ENCODE measurements at places on chromosomes 16 and 17.

DNA sequence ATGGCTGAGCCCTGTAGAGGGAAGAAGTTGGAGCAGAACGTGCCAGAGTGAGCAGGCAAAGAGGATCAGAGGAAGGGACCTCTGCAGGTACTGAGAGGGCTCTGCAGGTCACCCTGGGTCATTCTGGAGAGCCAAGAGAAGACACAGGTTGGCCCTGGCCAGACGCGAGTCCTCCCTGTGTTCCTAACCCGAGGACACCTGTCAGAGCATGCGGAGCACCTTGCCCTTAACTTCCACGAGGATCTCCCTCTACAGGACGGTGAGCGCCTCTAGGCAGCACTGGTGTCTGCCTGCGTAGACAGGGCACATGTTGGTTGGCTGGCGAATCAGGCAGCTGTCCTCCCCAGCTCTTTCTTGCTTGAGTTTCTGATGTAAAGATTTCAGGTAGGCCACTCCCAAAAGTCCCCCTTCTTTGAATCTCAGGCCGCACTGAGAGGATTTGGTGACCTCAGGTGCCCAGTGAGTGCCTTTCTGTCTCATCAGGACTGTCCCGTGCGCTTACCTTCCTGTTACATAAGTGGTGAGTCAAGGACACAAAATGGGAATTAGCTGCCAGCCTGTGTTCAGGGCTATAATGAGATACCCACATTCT lies 45.3 kb downstream of the MPRIP start:
- no peak for DNase-seq

- no peak for DNase-seq
Observed at GRCh38 chr16:3759736-3760135, 42.4 kb upstream of the TRAP1 start.

DNA sequence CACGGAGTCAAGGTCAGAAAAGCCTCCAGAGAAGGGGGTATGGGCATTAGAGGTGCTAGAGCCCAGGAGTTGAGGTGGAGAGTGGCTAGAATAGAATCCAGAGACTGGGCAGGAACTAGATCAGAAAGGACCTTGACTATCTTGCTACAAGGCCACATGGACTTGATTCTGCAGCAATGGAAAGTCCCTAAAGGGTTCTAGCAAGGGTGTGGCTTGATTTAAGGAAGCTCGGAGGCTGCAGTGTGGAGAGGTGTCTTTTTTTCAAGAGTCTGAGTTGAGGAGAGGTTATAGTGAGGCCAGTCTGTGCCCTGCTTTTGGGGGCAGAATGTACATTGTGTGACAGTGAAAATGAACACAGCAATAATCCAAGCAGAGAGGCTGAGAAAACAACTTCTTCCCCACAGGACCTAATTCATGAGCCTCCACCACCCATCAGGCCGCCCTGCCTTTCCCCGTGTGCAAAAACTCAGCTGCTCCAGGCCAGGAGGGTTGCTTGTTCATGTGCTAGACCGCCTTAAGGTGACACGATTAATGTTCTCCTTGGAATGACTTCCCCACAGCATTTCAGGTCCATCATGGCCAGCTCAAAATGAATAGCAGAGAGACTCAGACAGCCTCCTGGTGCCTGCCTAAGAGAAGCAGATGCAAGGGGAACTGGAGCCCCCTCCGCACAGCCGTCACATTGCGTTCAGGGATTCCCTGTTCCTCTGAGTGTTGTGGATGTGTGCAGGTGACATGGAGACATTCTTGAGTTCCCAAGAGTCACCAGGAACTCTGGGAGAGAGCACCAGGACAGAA lies 8.7 kb upstream of the BEAN1 start:
- DNase-seq, result no peak

GRCh38 chr16:15046692-15047376 lies 9.0 kb downstream of the NTAN1 start:
- no peak for DNase-seq

DNA sequence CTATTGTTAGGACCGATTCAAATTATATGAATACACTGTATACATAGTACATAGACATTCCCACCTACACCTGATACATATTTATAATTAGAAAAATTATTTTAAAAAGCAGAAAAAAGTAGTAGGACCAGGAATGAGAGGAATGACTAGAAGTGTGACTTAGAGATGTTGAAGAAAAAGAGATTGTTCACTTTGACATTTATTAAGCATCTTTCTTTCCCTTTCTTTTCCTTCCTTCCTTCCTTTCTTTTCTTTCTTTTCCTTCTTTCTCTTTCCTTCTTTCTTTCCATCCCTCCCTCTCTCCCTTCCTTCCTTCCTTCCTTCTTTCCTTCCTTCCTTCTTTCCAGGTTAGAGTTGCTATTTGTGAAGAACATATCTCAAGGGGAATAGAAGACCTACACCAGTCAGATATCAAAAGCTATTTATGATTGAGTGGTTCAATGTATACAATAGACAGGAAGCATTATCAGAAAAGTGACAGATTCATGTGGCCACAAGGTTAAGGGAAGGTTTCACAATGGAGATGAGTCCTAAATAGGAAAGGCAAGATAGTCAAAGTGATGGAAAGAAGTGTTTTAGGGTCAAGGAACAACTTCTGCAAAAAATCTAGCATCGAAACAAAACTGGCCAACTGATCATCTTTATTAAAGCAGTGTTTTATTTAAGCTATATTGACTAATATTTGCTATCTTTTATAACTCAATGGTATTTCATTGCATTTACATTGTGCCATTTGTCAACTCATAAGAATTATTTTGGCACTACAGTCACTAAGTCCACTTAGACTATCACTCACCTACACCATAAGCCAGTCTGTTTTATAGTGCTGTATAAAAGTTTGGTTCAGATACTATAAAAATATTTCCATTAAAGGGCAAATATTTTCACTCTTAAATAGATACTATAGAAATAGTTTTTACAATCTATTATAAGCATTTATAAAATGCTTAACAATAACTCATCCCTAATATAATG lies 54.1 kb upstream of the NACA2 start:
- no peak for DNase-seq

GRCh38 chr17:19645734-19646201 lies 2.8 kb upstream of the ALDH3A2 start:
- peak; percentile 10 for DNase-seq

GRCh38 chr16:13510425-13511151 lies 409.4 kb upstream of the ERCC4 start:
- DNase-seq, result no peak

DNA sequence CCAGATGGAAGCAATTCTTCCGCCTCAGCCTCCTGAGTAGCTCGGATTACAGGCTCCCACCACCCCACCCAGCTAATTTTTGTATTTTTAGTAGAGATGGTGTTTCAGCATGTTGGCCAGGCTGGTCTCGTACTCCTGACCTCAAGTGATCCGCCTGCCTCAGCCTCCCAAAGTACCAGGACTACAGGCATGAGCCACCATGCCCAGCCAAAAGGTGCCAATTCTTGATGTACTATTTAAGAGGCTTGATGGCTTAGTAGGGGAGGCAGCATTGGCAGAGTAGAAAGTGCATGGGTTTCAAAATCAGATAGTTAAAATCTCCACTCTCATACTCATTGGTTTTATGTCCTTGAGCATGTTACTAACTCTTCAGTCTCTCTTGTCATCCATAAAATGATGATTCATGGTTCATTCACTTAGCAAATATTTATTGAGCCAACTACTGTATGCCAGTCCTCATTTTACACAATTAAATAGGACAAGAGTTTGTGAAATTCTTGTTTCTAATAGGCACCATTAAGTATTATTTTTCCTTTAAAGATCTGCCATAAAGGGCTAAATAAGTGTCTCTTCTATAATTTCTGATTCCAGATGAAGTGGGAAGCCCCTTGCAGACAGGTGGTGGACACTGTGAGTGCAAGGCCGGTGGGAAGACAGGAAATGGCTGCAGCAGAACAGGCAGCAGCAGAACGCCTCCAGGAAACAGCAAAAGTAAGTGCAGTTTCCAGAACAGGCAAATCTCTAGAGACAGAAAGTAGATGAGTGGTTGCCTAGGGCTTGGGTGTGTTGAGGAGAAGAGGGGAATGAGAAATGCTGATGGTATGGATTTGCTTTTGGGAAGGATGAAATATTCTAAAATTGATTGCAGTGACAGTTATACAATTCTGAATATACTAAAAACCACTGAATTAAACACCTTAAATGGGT lies 8.2 kb upstream of the RPL27 start:
- no peak for DNase-seq

GRCh38 chr16:69894676-69895075 lies 56.5 kb upstream of the CLEC18A start:
- no peak for DNase-seq

DNA sequence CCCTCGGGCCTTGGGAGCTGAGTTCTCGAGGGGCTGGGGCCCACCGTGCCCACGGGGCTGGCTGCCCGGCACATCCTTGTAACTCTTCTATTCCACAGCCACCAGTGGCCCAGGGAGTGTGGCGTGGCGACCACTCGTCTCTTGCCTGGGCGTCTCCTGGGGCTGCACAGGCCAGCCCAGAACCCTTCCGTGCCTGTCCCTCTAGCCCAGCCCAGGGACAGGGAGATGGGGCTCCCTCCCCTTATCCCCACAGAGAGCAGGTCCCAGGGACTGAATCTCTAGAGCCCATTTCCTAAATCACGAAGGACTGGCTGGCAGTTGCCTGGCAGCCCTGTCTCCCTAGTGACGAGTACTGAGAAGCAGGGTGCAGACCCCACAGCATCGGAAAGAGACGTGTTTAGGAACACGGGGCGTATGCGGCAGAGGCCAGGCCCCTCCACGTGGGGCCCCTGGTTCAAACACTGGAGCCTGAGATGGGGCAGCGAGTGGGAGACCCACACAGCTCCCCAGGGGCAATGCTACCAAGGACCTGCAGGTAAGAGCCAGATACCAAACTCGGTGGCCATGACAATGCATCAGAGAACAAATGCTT lies 51.0 kb downstream of the TIMM22 start:
- DNase-seq, result no peak

GRCh38 chr17:77724876-77725615 lies 233.5 kb upstream of the TNRC6C start:
- no peak for DNase-seq

DNA sequence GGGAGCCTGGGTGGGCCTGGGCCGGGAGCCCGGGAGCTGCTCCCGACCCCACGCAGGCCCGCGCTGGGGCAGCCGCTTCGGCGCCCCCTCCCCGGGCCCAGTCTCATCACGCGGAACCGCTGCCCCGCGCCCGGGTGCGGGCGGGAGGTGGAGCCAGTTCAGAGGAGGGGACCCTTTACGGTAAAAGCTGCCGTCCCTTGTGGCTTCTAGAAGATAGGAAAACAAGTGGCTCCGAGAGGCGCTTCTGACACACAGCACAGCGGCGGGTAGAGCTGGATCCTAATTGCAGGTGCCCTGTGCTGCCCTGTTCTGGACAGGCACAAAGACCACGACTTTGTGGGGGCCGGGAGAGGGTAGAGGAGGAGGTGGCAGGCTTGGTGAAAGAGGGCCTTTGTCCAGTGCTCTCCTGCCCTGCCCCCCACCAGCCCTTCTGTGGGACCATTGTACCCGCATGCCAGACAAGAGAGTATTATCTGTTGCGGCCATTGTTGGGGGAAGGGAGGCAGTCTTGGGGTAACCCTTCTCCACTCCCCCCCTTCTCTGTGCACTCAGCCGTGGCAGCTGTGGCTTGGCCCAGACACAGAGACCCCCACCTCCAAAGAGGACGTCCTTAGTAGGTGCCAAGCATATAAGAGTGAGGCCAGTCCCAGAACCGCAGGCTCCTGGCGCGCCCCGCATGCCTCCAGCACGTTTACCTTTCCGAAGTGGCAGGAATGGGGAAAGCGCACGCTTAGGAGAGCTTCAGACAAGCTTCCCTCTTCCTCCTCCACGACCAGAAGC lies 736 bp downstream of the CNP start:
- DNase-seq, result peak; percentile 25

- DNase-seq, result no peak
Observed at GRCh38 chr16:46918905-46919792, 35.0 kb downstream of the GPT2 start.

GRCh38 chr16:29975134-29975538 lies 1.5 kb downstream of the TAOK2 start:
- no peak for DNase-seq

GRCh38 chr17:29214215-29215146 lies 32.2 kb upstream of the CRYBA1 start:
- DNase-seq, result no peak

- no peak for DNase-seq
Observed at GRCh38 chr16:68772030-68772681, 35.1 kb downstream of the CDH1 start.

DNA sequence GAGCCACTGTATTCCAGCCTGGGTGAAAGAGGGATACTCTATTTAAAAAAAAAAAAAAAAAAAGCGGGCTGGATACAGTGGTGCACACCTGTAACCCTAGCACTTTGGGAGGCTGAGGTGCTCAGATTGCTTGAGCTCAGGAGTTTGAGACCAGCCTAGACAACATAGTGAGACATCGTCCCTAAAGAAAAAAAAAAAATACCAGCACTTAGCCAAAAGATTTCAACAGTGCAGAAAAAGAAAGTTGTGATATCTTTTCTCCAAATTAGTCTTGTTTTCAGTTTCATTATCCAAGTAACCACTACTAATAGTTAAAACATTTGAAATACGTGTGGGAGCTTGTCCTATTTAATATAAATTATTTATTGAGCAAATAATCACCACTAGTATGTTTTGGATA lies 48.7 kb downstream of the TENT4B start:
- no peak for DNase-seq

Measured in brain microvascular endothelial cell (primary cell).